ENCODE measurements at places on chromosomes 1 and 21.

DNA sequence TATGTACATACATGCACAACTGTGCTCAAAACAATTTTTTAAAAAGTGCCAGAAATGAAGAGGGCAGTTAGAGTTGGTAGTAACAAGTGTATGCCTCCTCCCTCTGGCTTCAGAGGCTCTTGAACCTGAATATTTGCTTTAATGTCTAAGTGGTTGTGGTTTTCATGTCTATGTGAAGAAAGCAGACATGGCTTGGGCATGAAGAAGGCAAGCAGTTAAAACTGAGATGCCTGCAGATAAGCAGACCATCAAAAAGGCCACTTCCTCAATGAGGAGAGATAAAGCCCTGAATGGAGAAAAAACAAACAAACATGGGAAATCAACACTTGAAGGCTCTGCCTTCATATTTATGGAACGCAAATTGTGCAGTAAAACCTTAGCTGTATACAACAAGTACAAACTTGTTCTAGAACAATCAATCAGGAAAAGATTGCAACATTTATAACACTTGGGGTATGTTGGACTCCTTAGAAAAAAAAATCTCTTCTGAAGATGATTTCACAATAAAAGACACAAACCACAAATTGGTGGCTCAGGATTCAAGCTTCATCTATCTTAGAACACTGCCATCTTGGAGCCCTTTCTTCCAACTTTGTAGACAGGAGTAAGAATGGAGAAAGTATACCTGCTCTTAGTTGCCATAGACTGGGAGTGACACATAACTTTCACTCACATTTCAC lies 52.7 kb upstream of the PLA2G4A start:
- no peak for DNase-seq

DNA sequence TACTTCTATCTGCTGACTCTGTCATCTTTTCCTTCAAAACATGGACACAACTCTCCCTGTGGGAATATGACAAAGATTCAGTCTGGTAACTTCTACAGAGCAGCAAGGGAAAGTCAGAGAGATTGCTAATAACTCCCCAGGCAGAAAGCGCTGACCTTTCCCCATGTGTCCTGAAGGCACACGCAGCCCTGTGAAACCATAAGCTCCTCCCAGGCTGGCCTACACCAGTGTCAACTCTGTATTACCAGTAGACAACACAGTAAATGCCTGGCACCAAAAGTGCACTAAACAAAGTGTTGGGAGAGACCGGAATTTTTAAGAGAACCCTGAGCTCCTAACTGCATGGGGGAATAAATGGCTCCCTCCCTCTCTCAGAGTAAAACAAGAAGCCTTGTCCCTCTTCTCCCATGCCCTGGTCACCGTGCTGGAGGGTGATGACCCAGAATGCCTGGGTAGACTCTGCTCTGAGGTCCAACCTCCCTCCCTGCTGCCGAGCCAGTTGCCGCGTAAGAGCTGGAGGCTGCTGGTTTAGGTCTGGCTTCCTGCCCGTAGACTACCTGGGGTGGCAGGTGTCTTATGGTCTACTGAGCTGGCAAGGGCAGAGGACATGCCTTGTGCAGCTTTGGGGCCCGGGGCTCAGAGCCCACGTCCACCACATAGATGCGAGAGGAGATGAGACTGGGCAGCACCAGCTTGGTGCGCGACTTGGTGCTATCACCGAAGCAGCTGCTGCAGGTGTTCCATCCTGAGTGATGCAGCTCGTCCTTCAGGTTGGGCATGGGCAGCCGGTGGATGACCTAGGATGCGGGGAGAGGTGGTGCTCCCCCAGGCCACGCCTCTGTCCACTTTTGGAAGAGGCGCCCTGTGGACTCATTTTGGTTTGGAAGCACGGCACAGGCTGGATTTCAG lies 3.9 kb downstream of the SELENBP1 start:
- DNase-seq: no peak

- no peak for DNase-seq
Measured at GRCh38 chr1:209267968-209268367, 315.5 kb upstream of the CAMK1G start.

- DNase-seq: no peak
Measured at GRCh38 chr1:32126770-32127169, 18.9 kb downstream of the KPNA6 start.

- no peak for DNase-seq
Measured at GRCh38 chr1:23701310-23701709, 9.7 kb downstream of the RPL11 start.

DNA sequence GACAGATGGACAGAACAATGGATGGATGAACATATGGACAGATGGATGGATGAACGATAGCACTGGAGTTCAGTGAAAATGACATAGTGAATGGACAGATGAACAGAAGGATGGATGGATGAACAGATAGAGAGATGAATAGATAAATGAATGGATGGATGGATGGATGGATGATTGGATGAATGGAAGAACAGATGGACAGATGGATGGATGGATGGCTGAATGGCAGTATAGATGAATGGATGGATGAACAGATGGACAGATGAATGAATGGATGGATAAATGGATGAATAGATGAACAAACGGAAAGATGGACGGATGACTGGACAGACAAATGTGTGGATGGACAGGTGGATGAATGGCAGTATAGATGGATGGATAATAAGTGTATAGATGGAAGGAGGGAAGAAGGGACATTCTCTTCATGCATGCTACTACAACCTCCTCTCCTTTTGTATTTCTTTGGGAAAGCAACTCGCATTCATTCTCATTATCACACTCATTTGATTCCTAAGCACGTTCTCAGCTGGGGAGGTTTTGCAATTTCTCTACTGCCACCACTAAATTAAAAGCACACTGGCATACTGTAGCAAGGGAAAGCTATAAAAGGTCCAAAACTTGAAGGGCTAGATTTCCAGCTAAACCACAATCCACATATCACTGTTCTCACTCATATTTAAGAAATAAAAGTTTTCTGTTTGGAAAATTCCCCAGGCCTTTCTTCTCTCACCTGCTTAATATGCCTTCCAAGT lies 34.1 kb downstream of the SUSD4 start:
- no peak for DNase-seq
